Panc1 (cell line): ENCODE measurements at places on chromosomes 1 and 21. TPM values are rescaled to one million over a fixed set of nuclear protein-coding genes. Genes with fewer than 3 reads are reported as not detected.

SH3BGRL3 gene
- 193 TPM for total RNA-seq

KRTAP21-2 gene
- not detected for total RNA-seq

FCER1G gene
- total RNA-seq: 0.77 TPM

OR10Z1 gene
- not detected for total RNA-seq

NDUFV3 gene
- 21.1 TPM for total RNA-seq

L1TD1 gene
- 0.18 TPM for total RNA-seq

RNU1-4 gene
- total RNA-seq: 1,290 TPM

ATP1A2 gene
- total RNA-seq: 0.15 TPM

CYP4A11 gene
- total RNA-seq: not detected

ATF3 gene
- total RNA-seq: 13.3 TPM

OR2T35 gene
- not detected for total RNA-seq

CHD1L gene
- total RNA-seq: 48.3 TPM

DIPK1A gene
- 1.2 TPM for total RNA-seq

GRCh38 chr1:68157416-68157815, 74.9 kb downstream of the WLS start:
- no peaks in the 10 kb centered on the region for H3K27me3 ChIP-seq
- no peak for DNase-seq
- no peak overlapping the region for H3K4me3 ChIP-seq
- no peaks in the 10 kb centered on the region for H3K36me3 ChIP-seq
- H3K27ac ChIP-seq: no peak overlapping the region
- no peaks in the 10 kb centered on the region for H3K4me1 ChIP-seq

DNA sequence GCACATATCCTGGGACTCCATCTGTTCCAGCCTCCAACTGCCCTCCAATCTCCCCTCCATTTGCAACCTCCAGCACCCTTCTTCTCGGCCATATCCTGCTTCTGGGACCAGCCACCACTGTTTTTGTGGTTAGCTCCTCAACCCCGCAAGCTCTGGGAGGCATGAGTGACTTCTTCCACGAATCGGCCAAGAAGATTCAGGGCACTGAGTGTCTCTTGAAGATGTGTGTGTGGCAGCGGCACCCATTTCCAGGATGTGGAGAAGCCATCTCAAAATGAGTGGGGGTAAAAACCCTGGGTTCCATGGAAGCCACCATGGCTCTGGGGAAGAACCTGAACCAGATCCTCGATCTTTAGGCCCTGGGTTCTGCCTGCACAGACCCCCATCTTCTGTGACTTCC, 194.6 kb downstream of the SLC45A1 start:
- no peak overlapping the region for H3K4me3 ChIP-seq
- no peak for DNase-seq
- no peak overlapping the region for H3K27ac ChIP-seq
- H3K4me1 ChIP-seq: no peaks in the 10 kb centered on the region
- H3K27me3 ChIP-seq: no peaks in the 10 kb centered on the region
- H3K36me3 ChIP-seq: no peaks in the 10 kb centered on the region

DNA sequence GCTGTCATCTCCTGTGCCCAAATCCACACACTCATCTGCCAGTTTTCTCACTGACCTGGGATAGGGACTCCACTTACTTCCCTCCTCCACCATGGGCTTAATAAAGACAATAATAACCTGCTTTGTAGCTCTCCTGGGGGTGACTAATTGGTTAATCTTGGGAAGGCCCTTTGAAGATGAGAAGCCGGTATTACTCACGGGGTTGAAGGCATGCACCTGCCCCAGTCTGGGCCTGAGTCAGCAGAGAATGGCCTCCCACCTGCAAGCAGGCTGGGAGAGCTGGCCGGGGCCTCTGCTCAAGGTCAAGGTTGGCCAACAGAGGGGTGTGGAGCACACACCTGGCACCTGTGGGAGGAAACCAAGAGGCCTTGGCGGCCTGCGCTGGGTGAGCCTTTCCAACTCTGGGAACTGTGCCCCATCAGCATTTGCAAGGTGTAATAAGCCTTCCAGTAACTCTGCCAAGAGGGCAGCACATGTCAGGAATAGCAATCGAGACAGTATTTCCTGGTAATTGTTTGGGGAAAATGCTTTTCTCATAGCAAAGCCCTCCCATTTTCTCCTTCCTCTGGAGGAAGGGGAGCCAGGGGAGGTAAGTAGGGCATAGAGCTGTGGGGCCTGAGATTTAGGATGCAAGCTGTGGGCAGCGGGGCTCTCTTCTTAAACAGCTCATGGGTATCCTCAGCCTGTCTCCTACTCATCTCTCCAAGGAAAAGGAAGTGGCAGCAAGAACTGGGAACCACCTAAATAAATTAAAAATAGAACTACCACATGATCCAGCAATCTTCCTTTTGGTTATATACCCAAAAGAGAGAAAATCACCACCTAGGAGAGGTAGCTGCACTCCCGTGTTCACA, 49.0 kb downstream of the TOMM20 start:
- no peak overlapping the region for H3K4me3 ChIP-seq
- peak overlapping the region; percentile 100 for H3K27ac ChIP-seq
- no peaks in the 10 kb centered on the region for H3K36me3 ChIP-seq
- no peaks in the 10 kb centered on the region for H3K27me3 ChIP-seq
- DNase-seq: no peak
- peaks cover 50% of the 10 kb centered on the region for H3K4me1 ChIP-seq

DNA sequence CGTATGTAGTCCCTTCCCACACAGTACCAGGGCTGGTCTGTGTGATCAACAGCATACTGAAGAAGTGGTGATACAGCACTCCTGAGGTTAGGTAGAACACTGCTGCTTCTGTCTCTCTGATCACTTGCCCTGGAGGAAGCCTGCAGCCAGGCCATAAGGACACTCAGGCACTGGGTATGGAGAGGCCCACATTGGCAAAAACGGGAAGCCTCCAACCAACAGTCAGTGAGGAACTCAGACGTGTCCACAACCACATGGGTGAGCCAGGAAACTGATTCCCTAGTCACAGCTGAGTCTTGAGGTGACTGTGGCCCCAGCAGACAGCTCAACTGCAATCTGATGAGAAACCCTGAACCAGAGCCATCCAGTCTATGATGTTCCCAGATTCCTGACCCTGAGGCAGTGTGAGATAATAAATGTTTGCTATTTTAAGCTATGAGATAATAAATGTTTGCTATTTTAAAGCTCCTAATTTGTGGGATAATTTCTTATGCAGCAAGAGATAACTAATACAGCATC, 62.5 kb downstream of the COQ8A start:
- DNase-seq: no peak
- H3K4me3 ChIP-seq: no peak overlapping the region
- no peaks in the 10 kb centered on the region for H3K4me1 ChIP-seq
- peaks cover 8% of the 10 kb centered on the region for H3K36me3 ChIP-seq
- H3K27ac ChIP-seq: no peak overlapping the region

DNA sequence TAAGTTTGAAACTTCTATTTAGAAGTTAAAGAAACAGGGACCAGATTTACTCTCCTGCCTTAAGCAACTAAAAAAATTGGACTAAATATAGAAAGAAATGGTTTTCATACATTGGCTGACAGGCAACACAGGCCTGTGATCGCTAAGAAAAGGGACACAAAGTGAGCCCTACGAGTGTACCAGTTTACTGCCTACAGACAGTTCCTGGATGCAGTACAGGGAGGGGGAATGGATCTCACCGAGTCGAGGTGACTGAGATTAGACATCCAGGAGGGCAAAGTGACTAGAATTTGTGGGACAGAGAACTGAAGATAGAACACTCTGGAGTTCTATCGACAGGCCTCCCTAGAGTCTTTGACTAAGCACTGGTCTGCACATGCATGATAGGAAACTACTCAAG, 16.0 kb downstream of the PHC2 start:
- H3K36me3 ChIP-seq: no peaks in the 10 kb centered on the region
- no peak overlapping the region for H3K27ac ChIP-seq
- no peak for DNase-seq
- H3K27me3 ChIP-seq: no peaks in the 10 kb centered on the region

GRCh38 chr1:155383406-155383805, 62.7 kb downstream of the RUSC1 start:
- H3K4me3 ChIP-seq: no peak overlapping the region
- no peak for DNase-seq
- H3K27me3 ChIP-seq: no peaks in the 10 kb centered on the region
- H3K36me3 ChIP-seq: peaks cover 5% of the 10 kb centered on the region; the same call in 1 of the 2 replicates

GRCh38 chr1:240109920-240110636, 18.4 kb downstream of the FMN2 start:
- 0 out of 2 replicates have a peak, but pooled peaks cover 2% of the 10 kb centered on the region for H3K4me1 ChIP-seq
- H3K27ac ChIP-seq: peak overlapping the region; percentile 57; the same call in 1 of the 2 replicates
- no peak for DNase-seq

DNA sequence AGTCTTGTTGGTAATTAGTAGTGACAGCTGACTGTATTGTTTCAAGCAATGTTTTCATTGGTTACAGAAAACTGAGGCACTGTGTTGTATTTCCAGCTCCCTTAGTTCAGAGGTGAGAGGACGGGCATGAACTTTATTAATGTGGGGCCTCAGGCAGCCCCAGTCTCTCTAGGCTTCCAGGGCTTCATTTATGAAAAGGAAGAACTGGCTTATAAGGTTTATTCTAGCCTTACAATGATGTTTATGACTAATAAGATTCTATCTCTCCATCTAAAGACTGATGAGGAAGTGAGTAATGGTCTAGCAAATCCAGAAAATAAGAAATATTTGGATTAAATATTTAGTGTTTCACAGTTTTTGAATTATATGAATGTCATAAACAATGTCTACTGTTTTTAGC, 41.5 kb downstream of the CBS start:
- no peak overlapping the region for H3K27ac ChIP-seq
- DNase-seq: no peak
- H3K4me3 ChIP-seq: no peak overlapping the region
- H3K27me3 ChIP-seq: no peaks in the 10 kb centered on the region
- H3K4me1 ChIP-seq: no peaks in the 10 kb centered on the region

GRCh38 chr1:217388522-217389065, 242.3 kb downstream of the GPATCH2 start:
- peaks cover 4% of the 10 kb centered on the region for H3K27me3 ChIP-seq
- no peak overlapping the region for H3K4me3 ChIP-seq
- H3K36me3 ChIP-seq: no peaks in the 10 kb centered on the region
- no peak for DNase-seq
- no peak overlapping the region for H3K27ac ChIP-seq

DNA sequence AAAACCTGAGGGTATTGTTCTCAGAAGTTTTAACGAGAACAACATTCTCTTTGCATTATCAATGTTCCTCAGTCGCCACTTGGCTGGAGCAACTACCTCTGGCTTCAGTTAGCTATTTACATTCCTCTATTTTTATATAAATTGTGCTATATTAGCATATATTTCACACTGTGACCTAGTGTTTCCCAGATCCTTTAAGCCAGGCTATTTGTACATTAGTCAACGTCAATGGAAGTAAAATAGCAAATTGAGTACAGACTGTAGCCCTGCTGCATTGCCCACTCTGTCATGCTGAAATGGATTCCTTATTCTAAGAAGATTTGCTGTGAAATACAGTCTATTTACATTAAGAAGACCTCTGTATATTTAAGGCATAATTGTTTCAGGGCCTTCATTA, 213.8 kb downstream of the ROR1 start:
- no peak overlapping the region for H3K4me3 ChIP-seq
- H3K27me3 ChIP-seq: no peaks in the 10 kb centered on the region
- no peak for DNase-seq
- no peaks in the 10 kb centered on the region for H3K36me3 ChIP-seq
- H3K4me1 ChIP-seq: peaks cover 16% of the 10 kb centered on the region; the same call in 1 of the 2 replicates

DNA sequence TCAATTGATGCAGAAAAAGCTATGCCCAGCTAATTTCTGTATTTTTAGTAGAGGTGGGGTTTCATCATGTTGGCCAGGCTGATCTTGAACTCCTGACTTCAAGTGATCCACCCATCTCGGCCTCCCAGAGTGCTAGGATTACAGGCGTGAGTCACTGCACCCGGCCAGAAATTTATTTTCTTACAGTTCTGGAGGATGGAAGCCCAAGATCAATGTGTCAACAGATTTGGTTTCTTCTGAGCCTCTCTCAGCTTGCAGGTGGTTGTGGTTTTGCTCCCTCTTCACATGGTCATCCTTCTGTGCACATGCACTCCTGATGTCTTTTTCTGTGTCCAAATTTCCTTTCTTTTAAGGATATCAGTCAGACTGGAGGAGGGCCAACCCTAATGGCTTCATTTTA, 35.6 kb downstream of the SHCBP1L start:
- no peaks in the 10 kb centered on the region for H3K36me3 ChIP-seq
- H3K4me3 ChIP-seq: no peak overlapping the region
- DNase-seq: no peak
- H3K27me3 ChIP-seq: no peaks in the 10 kb centered on the region

DNA sequence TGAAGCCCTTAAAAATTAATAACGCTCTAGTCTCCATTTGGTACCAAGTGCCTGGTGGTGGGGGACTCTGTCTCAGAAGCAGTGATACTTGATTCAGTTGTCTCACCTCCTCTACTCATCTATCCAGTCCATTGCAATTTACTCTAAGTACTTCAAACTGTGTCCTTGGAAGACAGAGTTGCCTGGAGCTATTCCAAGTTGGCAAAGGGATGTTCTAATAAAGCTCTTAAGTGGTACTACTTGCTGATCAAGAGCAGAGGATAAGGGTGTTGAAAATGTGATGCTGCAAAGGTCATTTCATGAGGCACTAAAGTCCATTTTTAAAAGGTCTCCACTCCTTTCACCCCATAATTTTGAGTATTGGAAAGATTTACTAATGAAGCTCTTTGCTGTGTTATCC, 142.2 kb downstream of the NFIA start:
- no peaks in the 10 kb centered on the region for H3K36me3 ChIP-seq
- no peak overlapping the region for H3K4me3 ChIP-seq
- H3K27ac ChIP-seq: no peak overlapping the region
- peaks cover 3% of the 10 kb centered on the region; the same call in 1 of the 2 replicates for H3K4me1 ChIP-seq
- DNase-seq: no peak
- H3K27me3 ChIP-seq: no peaks in the 10 kb centered on the region

- DNase-seq: no peak
- H3K4me1 ChIP-seq: no peaks in the 10 kb centered on the region
- H3K36me3 ChIP-seq: no peaks in the 10 kb centered on the region
- H3K27me3 ChIP-seq: no peaks in the 10 kb centered on the region
Measured at GRCh38 chr1:243288062-243288461, 32.2 kb downstream of the SDCCAG8 start.

DNA sequence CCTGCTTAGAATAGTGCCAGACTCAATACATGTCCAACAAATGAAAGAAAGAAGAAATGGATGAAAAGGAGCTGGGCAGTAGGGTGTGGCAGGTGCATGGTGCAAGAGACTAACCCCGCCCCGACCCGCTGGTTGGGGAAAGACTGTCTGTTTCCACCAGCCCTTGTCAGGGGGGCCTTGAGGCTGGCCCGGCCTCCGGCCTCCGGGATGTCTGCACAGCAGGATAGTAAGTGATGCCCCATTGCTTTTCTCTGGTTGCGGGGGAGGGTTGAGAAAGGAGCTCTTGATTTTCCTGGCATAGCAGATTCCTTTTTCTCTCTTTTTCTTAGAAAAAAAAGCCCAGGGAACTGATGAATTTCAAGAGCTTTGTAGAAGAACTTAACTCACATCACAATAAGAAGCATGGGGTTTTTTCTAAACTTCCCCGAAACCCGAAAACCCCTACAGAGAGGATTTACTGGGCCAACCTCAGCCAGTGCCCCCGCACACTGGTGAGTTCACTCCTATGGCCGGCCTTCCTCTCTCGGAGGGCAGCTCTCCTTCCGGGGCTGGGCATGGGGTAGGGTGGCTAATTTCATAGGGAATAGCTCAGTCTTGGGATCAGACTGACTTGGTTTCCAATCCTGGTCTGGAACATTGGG, 12.5 kb upstream of the TTC22 start:
- H3K4me3 ChIP-seq: no peak overlapping the region
- no peak for DNase-seq
- H3K27me3 ChIP-seq: no peaks in the 10 kb centered on the region; the same call in 1 of the 2 replicates
- H3K36me3 ChIP-seq: no peaks in the 10 kb centered on the region
- no peak overlapping the region for H3K27ac ChIP-seq

- no peak for DNase-seq
- no peaks in the 10 kb centered on the region; the same call in 1 of the 2 replicates for H3K36me3 ChIP-seq
- peak overlapping the region; percentile 60 for H3K4me3 ChIP-seq
- H3K27me3 ChIP-seq: no peaks in the 10 kb centered on the region
- peaks cover 46% of the 10 kb centered on the region for H3K4me1 ChIP-seq
Measured at GRCh38 chr1:3070644-3071564, 1.9 kb downstream of the PRDM16 start.
